Hippocampal formation (tissue), 2 donors: ENCODE measurements at places on chromosomes 3 and 15.

DNA sequence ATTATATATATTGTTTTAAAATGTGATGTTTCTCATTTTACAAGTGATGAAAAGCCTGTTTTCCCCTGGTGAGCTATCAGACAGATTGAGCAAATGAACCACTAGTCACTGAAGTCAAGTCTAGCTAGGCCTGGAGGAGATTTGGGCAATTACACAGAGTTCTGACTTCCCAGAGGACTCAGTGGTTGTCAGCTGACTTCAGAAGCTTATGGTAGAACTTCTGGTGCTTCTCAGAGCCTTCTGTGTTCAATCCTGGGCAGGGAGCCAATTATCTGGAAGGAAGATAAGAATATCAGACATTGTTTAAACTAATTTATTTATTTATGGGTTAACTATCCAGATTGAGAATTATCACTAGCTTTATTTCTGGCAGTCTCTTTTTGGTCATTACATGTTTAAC, 37.7 kb upstream of the NAALADL2 start:
- no peak for DNase-seq

DNA sequence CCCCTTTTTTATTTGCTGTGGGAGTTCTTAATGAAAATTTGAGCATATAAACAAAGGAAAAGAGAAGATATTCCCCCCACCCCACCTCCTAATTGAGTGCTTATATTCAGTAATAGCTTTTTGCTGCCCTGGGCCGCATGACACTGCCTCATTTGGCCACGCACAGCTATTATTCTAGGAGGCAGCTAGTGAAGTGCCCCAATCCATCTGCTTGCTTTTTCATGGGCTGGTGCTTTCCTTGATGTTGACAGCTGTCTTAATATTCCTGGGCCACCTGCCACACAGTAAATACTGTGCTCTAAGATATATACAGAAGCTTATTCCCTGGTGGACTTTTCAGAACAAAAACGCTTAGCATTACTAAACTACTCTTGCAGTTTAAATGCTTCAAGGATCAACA, 3.8 kb upstream of the CRYBG3 start:
- no peak for DNase-seq

DNA sequence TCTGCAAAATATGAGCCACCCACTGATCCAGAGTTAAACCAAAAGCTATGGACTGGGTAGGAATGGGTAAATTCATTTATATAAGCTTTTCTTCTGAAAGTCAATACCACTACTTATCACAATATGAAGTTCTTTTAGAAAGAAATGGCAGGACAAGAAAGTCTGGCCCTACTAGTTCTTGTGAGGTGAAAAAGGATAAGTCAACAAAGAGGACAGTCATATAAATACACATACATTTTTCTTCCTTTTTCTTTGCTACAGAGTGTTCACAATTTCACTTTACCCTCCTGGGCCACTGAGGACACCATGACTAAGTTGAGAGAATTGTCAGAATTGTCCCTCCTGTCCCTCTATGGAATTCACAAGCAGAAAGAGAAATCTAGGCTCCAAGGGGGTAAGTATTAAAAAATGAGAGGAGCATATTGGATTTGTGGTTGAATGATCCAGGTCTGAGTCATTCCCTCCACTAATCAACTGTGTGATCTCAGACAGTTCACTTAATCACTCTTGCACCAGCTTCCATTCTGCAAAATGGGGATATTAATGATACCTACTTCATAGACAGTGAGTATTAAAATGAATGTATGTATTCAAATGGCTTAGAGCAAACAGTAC, 27.6 kb downstream of the ACP3 start:
- DNase-seq = no peak

- no peak for DNase-seq
Observed at GRCh38 chr3:89957451-89957850, 850.0 kb downstream of the EPHA3 start.

DNA sequence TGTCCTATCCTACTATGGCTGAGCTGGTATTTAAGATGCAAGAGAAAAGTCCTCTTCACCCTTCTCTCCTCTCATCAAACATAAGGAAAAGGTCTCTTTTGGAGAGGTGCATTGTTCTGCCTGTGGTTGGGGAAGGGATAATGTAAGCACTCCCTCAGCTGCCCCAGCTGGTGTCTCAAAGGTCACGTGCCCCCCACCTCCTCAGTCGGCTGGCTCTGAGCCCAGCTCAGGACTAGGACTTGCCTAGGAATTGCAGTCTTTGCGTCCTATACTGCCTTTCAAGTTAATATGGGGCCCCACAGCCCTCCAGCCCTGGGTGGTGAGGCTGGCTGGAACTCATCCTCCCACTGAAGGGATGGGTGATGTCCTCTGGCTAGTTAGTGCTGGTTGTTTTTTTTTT, 29.7 kb downstream of the OR4F15 start:
- DNase-seq = no peak

DNA sequence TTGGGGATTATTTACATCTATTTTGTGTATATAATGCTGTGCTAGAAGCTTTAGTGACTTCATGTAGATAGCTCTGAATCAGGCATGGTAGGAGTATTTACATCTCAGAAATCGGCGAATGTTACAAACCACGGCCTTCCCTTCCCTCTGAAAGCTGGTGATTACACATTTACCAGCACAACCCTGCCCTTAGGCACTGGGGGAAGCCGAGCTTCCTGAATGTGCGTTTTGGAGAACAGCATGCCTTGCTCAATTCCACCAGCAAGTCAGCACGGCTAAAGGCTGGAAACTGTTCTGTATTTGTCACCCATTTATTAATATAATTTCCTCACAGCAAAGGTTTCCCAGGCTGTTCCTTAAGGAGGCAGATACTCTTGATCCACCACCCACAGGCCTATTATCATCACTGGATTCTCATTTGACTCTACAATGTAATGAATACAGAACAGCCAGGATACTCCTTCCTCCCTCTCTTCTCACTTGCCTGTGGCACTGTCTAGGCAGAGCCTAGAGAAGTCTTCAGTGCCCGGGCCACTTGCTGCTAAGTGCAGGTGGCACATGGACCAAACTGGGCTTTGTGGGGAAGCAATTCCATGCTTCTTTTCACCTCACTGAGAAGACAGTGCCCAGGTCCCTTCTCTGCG, 55.2 kb upstream of the CACNA2D3 start:
- no peak for DNase-seq

DNA sequence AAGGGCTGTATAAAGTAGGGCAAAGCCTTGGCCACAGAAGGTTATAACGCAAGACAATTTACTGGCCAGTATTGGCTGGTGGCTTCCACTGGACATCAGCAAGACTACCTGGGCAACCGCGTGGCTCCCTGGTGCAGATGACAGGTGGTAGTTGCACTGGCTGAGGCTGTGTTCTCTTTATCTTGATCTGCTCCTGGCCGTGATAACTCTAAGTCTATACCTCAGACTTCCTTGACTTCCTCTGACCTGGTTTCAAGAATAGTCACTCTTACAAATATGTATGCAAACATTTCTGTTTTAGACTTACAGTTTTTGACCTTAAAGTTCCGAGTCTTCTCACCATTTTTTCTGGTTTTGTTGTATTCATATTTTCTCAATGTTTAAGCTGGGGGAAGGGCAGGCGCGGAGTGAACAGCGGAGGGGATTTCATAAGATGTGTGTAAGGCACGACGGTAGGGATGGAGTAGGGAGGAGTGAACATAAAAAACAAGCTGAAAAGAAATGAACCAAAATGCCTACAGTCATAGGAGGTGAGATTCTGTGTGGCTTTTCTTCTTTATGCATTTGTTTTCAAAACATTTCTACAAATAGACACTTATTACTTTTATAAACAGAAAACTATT, 15.2 kb upstream of the TMEM212 start:
- DNase-seq = no peak

GRCh38 chr3:138856799-138857198, 22.1 kb upstream of the PIK3CB start:
- no peak for DNase-seq

DNA sequence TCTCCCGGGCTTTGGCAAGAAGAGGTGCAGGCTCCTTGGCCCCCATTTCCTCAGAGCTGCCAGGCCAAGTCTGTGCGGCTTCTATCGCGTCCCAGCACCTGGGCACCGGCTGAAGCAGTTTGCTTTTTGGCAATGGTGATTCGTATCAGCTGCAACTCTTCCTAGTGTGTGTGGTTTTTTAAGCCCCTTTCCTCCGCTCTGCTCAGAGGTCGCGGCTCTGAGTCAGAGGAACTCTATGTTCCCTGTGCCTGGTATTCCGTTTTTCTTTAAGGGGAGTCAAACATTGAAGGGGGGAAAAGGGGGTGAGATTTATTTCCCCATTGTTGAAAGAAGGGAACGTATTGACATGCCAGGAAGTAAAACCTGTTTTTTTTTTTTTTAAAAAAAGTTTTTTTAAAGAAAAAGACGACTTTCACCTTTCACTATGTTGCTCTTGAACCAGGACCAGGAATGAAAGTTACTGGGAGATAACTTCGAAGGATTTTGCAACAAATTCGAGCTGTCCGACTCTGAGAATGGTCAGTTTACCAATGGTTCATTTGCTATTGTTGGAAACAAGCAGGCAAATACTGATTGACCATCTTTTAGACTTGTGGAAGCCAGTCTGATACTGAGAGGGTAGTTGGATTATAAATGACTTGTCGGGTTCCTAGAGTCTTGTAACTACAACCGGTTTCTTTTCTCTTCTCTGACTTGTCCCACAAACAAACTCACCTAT, 1.1 kb downstream of the ARMC8 start:
- DNase-seq = no peak

DNA sequence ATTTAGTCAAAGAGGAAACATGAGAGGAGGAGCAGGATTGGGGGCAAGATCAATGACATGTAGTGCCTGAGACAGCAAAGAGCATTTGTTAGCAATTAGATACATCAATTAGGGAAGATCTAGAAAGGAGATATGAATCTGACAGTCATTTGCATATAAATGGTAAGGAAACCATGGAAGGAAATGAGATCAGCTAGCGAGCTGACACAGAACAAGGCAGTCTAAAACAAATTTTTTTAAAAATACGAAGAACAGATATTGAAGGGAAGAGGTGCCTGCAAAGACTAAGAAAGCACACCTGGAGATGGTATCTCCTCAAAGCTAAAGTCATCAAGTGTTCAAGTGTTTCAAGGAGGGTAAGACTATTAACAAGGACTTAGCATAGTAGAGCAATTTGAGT, 4.6 kb downstream of the EPM2AIP1 start:
- no peak for DNase-seq

DNA sequence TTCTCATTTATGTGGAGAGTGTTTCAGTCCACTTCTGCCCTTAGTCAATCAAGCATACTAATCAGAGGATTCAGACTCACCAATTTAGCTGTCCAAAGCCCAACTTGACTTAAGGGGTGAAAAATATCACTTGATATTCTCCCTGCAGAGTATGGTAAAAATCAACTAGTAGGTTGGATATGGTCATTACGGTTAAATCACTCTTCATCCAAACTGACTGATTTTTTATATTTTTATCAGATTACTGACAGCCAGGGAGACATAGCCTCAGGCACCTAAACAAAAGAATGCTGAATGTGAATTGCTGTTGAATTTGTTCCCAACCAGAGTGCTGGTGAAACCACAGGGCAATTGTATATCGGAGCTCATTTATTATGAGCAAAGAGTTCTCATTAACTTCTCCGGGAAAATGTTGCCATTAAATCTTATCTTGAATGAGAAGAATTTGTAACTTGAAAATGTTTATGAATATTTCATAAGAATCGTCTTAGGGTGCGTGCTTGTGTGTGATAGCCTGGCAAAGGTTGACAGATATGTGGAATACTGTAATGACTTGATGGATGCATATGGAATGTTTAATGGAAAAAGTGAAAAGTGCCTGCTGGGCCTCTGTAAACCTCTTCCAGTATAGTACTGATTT, 411.2 kb downstream of the NAALADL2 start:
- no peak for DNase-seq

- no peak for DNase-seq
Observed at GRCh38 chr3:23035927-23036640, 167.0 kb upstream of the UBE2E2 start.

DNA sequence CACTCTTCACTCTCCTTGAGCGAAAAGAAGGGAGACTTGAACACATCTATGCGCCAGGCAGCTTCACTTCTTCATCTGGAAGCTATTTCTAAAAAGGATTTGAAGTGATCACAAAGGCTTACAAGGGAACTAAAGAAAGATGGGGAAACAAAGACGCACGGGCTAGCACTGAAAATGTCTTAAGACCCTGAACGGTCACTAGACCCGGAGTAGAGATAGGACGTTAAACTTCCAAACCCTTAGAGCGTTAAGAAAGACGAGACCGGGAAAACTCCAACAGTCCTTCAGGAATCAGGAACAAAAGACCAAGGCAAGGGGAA, 47.5 kb upstream of the EPHB3 start:
- DNase-seq = no peak

DNA sequence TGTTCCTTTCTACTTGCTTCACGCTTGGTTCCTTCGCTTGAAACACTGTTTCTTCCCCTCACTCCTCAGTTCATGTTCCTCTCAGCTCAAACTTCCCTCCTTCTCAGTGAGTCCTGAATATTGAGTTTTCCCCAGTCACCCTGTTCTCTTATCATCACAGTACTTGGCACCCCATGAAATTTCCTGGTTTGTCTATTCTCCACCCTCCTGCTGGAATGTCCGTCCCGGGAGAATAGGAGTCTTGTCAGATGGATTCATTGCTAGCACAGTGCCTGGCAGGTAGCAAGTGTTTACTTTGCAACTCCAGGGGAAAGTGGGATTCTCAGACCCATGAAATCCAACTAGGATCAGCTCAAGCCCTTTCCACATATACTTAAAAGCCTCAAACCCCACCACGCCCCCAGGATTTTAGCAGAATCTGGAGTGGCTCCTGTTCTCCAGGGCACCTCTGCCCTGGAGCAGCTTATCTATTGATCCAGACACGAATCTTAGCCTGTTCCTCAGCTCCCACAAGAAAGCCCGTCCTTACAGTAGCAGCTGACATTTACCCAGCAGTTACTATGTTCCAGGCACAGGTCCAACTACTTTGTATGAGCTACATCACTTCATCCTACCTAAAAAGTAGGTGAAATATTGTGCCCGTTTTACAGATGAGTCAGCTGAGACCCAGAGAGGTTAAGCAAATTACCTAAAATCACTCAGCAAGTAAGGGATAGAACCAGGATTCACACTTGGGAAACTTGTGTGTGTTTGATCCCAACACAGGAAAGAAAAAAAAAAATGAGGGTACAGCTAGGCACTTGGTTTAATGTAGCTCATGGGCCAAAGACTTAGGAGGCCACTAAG, 36.8 kb upstream of the MAP3K13 start:
- DNase-seq = no peak

GRCh38 chr3:70519026-70519425, 206.6 kb upstream of the MDFIC2 start:
- no peak for DNase-seq

- DNase-seq = peak; percentile 17
Observed at GRCh38 chr15:99076555-99077308, 28.1 kb upstream of the SYNM start.

- no peak for DNase-seq
Observed at GRCh38 chr3:11565492-11565891, 78.2 kb downstream of the VGLL4 start.

- DNase-seq = no peak
Observed at GRCh38 chr3:1571736-1572135, 478.9 kb downstream of the CNTN6 start.

DNA sequence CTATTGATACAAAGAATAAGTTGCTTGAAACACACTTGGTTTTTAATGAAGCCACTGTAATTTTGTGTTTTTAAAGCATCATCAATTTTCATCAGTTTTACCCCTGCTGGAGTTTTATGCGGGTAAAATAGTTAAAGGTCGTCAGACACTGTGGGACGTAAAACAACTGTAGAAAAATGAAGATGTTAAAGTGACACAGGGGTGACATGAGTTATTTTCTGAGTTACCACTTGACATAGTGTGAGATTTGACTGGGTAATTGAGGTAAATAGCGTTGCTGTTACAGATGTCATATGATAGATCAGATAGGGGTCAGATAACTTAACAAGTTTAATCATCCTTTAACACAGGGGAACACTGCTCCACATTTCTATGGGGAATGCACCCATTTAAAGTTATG, 297.6 kb downstream of the CHL1 start:
- DNase-seq = no peak
